C1 segment of cervical spinal cord (tissue), 14 donors: ENCODE measurements at places on chromosomes 16 and 17.

- peak; percentile 82 for DNase-seq
Observed at GRCh38 chr17:7573324-7574080, 5.9 kb upstream of the CD68 start.

- no peak for DNase-seq
Observed at GRCh38 chr17:11290814-11291213, 49.8 kb downstream of the SHISA6 start.

- no peak for DNase-seq
Observed at GRCh38 chr17:78307887-78308638, 51.8 kb downstream of the SOCS3 start.

DNA sequence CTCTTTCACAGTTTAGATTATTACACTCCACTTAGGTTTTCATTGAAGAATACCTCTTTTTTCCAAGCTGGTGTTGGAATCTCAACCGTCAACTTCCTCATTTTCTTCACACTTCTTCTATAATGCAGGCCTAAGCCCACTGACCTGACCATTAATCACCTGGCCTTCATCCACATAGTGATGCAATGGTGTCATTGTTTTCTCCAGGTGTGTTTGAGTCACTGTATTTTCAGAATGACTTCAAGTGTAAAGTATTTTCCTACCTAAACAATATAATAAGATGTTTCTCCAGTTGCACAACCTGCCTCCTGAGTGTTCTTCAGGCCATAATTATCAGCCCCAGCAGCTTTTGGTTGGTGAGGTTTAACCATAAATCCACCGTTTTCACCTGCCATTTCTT, 1675.1 kb downstream of the TP53TG3F start:
- no peak for DNase-seq

DNA sequence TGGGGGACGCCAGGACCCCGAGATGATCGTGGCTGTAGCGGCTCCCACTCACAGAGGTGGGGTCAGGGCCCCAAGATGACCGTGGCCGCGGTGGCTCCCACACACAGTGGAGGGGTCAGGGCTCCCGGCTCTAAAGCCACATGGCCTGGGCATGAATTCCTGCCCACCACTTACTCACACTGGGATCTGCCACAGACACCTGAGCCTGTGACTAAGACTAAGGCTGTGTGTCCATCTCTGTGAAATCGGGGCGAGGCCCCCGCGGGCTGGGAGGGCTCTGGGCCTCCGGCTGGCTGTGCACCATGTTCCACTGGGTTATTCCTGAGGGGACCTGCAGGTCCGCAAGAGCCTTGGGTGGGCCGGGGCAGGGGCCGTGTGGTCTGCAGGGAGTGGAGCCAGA, 18.5 kb downstream of the ZFPM1 start:
- no peak for DNase-seq

DNA sequence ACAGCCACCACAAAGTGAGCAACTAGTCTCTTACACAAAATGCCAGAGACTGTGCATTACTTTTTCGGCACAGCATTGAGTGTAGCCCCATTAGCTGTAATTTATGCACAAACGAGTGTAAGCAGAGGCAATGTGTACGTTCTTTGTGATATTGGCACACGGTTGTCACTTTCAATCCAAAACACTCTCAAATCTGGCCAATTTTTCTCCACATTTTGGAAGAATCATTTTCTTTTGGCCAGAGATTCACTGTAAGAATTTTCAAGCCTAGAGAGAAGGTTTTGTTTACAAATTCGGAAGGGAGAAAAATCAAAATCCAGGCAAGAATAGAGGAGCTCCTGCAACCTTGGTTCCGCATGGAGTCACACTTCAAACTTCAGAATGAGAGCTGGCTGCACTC, 15.4 kb upstream of the KIF2B start:
- no peak for DNase-seq

DNA sequence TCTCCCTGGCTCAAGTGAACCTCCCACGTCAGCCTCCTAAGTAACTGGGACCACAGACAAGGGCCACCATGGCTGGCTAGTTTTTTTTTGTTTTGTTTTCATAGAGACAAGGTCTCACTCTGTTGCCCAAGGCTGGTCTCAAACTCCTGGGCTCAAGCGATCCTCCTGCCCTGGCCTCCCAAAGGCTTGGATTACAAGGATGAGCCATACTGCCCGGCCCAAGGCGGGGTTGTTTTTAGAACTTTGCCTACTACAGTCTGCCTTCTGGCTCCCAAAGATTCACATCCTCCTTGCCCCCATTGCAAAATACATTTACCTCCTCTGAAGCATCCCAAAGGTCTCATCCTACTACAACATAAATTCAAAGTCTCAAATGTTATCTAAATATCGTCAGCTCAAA, 49.5 kb upstream of the PHOSPHO1 start:
- DNase-seq = no peak

- no peak for DNase-seq
Observed at GRCh38 chr17:70242781-70243437, 73.6 kb downstream of the KCNJ2 start.

GRCh38 chr17:41322094-41322902, 6.8 kb upstream of the KRTAP17-1 start:
- DNase-seq = no peak

- no peak for DNase-seq
Observed at GRCh38 chr16:88992351-88993165, 15.6 kb upstream of the CBFA2T3 start.

GRCh38 chr16:81106826-81107503, 10.8 kb upstream of the GCSH start:
- no peak for DNase-seq
